ENCODE measurements at places on chromosomes 3 and 15.

GRCh38 chr3:61299343-61300005 is 48.2 kb upstream of the FHIT start:
- DNase-seq, result no peak

GRCh38 chr3:186909078-186909853 is 21.1 kb upstream of the ST6GAL1 start:
- peak; percentile 86 for DNase-seq

GRCh38 chr3:32347343-32348125 is 44.1 kb upstream of the CMTM7 start:
- no peak for DNase-seq

DNA sequence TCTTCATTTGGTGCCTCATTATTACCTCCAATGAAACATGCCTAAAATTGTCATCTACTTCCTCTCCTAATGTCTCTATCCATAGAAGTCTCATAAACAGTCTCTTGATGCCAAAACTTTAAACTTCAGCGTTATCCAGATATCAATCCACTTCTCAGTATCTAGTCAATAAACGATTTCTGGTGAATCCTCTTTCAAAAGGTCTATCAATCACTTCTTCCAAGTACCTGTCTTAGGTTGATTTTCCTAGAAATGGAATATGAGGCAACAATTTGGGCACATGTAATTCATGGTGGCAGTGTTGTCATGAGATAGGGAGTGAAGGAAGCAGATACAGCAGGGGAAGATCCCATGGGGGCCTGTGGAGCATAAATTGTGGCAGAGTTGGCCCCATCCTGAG is 348.5 kb upstream of the POU1F1 start:
- DNase-seq, result no peak

DNA sequence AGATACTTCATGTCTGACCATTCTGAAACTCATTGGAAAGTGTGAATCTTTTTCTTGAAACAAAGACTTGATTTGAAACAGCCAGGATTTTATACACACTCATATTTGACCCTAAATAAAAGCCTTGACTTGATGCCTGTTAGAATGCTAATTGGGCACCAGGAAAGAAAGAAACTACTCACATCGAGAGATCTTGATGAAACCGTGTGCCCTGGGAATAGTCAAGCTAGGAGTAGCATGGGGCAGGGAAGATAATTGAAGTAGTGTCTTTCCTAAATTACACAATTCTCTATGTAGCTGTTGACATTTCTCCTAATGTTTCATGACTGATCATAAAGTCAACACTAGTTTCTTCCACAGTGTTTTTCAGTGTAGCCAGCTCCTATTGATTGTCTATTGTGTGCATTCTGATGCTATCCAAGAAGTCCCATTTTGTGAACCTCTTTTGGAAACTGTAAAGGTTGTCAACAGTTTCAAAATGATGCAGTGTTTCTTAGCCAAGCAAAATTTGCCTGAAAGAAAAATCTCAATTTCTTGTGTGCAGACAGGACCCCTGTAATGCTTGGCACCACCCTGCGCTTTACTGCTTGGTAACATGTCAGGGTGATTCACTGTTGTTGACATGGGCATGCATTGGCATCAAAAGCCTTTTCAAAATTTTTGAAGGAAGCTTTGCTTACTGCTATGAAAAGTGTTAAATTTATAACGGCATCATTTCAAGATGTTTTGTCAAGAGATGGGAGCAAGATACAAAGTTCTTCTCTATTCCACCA is 52.5 kb upstream of the OTOL1 start:
- no peak for DNase-seq

GRCh38 chr3:111729087-111729846 is 129.8 kb upstream of the PHLDB2 start:
- DNase-seq, result no peak

DNA sequence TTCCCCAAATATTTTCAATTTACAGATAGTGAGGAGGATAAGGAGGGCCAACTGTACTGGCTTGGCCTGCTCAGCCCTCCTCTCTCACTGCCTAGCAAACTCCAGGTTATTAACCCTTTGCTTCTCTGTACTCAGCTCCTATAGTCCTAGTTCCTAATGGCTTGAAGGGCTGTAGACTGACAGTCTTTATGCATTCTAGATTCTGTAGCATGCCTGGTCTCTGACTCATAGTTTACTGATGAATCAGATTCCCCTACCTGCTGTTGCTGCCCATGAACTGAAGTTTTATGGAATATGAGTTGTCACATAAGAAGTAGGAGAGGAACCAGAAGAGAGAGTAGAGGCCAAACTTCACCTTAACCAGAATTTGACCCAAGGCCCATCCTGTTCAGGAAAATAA is 27.1 kb upstream of the MAP3K13 start:
- no peak for DNase-seq

- DNase-seq, result no peak
Measured at GRCh38 chr3:160686955-160687535, 10.1 kb downstream of the ARL14 start.

GRCh38 chr3:72487078-72487765 is 361.0 kb downstream of the SHQ1 start:
- DNase-seq, result no peak

- DNase-seq, result no peak
Measured at GRCh38 chr15:93034512-93034911, 54.5 kb downstream of the RGMA start.

- no peak for DNase-seq
Measured at GRCh38 chr15:81740416-81740815, 305.4 kb downstream of the MEX3B start.

DNA sequence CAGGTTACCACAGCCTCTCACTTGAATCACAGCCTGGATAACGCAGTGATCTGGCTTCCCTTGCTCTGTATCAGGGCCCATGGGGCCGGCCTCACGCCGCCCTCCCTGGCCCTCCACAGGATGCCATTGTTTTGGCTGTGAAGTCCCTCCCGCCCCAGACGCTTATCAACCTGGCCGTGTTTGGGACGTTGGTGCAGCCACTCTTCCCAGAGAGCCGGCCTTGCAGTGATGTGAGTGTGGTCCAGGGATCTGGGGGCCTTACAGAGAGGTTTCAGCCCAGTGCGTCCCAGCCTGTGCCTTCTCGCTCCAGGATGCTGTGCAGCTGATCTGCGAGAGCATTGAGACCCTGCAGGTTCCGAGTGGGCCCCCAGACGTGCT is 6.6 kb downstream of the VWA5B2 start:
- DNase-seq, result no peak

DNA sequence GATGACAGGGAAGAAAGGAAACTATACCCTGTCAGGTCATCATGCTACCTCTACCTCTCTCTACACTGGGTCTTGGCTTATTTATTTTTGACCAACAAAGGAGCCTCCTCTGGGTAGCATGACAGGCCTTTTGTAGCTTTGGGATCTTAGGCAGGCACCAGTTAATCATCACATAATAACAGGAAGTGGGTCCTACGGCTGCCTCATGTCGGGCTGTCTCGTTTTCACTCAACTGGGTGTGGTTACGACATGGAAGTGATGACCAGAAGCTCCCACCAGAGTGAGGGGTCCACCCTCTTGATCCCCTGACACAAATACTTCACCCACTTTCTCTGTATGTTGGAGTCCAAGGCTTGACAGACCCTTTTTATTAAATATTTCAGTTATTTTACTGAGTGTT is 105.3 kb downstream of the CD47 start:
- DNase-seq, result peak; percentile 16

GRCh38 chr15:69225355-69226022 is 65.1 kb downstream of the GLCE start:
- no peak for DNase-seq

DNA sequence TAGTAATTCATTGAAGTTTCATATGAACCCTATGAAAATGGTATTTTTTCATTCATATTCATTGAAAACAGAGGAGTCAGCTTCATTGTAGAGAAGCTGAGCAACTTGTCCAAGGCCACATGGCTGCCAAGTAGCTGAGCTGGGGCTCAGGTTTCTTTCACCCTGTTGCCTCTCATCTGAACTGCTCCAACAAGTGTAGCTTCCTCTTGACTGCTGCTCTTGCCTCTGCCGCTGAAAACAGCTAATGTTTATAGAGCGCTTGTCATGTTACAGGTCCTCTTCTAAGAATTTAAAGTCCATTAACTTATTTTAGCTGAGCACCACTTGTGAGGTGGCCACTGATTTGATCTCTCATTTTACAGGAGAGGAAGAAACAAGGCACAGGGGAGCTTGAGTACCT is 81.1 kb downstream of the PDCD6IP start:
- DNase-seq, result no peak

GRCh38 chr3:127667119-127667681 is 5.6 kb upstream of the ABTB1 start:
- DNase-seq, result no peak

GRCh38 chr3:146431240-146431639 is 38.1 kb downstream of the PLSCR2 start:
- no peak for DNase-seq

- DNase-seq, result no peak
Measured at GRCh38 chr15:92653366-92653765, 2.2 kb downstream of the FAM174B start.

- DNase-seq, result no peak
Measured at GRCh38 chr15:66505430-66505811, 295 bp downstream of the ZWILCH start.

DNA sequence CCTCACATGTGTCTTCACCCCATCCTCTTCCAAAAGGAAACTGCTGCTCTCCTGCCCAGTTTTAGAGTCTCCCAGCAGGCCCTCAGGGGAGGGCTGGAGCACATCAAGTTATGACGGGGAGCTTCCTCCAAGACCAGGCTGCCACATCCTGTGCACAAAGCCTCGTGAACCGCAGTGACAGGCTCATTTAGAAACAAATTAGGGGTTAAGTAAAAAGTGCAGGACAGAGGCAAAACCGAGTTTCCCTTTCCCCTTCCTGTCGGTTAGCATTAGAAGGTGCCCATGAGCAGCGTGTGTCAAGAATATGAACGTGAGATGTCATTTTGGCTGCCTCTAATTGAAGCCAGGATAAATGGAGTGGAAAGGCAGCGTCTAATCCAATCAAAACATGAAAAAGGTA is 199.7 kb downstream of the ARRDC4 start:
- DNase-seq, result no peak

DNA sequence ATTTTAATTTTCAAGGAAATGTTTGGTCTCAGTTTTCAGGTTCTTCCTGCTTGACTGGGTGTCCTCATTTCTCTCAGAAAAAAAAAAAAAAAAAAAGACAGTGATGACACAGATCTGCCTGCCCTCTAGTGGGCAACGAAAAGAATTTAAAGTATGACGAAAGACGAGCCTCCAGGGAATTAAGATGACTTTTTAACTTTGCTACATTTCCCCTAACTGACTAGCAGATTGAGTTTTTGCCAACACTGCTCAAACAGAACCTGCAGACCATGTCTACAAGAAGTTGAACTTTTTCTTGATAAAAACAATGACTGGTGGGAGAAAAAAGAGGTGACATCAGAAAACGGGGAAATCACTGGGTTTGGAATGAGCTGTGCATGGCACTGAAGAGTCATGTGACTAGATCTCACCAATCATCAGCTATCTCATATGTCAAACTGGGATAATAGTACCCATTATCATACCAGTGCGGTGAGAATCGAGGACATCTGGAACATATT is 40.8 kb downstream of the EOMES start:
- DNase-seq, result no peak

DNA sequence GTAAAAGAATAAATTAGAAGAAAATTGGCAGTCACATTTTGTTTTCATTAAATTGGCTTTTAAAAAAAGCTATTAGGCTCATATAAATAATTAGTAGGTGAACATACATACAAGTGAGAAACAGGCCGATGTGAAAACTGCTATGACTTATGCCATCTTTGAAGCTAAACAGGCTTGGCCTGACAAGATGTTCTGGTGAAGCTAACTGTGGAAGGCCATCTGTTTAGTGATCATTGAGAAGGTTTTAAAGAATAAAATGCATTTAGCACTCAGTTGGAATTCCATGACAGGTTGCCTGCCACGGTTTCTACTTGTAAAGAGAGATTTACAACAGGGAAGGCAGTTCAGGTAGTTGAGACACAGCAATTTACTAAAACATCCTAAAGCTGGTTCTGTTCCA is 264.0 kb upstream of the AGTR1 start:
- DNase-seq, result no peak

- DNase-seq, result no peak
Measured at GRCh38 chr3:195750797-195751520, 30.2 kb downstream of the MUC20 start.

DNA sequence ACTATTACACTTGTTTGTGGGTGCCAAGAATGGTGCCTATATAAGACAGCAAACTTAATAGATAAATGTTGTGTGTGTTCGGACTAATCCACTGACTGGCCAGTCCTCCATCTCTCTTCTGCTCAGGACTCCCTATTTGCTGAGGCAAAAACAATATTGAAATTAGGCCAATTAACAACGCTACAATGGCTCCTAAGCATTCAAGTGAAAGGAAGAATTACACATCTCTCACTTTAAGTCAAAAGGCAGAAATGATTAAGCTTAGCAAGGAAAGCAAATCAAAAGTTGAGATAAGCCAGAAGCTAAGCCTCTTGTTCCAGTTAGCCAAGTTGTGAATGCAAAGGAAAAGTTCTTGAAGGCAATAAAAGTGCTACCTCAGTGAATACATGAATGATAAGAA is 126.9 kb downstream of the CCNL1 start:
- no peak for DNase-seq

- DNase-seq, result no peak
Measured at GRCh38 chr3:182957226-182957625, 23.1 kb downstream of the DCUN1D1 start.

DNA sequence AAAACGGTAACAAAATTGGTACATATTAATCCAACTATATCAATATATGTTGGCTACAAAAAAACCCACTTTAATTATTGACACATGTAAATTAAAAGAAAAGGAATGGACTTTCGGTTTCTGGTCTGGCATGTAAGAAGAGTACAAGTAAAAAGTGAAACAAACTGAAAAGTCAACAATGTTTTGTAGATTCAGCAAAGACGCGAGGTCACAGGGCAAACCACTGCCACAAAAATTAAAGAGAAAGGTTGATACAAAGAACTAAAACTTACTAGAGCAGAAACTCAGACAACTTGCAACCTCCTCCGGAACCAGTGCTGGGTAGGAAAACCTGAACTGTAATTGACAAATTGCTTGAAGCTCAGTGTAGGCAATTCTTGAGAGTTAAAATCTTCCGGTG is 110.6 kb upstream of the ARPP21 start:
- no peak for DNase-seq

GRCh38 chr3:79361748-79362378 is 405.9 kb downstream of the ROBO1 start:
- DNase-seq, result no peak

DNA sequence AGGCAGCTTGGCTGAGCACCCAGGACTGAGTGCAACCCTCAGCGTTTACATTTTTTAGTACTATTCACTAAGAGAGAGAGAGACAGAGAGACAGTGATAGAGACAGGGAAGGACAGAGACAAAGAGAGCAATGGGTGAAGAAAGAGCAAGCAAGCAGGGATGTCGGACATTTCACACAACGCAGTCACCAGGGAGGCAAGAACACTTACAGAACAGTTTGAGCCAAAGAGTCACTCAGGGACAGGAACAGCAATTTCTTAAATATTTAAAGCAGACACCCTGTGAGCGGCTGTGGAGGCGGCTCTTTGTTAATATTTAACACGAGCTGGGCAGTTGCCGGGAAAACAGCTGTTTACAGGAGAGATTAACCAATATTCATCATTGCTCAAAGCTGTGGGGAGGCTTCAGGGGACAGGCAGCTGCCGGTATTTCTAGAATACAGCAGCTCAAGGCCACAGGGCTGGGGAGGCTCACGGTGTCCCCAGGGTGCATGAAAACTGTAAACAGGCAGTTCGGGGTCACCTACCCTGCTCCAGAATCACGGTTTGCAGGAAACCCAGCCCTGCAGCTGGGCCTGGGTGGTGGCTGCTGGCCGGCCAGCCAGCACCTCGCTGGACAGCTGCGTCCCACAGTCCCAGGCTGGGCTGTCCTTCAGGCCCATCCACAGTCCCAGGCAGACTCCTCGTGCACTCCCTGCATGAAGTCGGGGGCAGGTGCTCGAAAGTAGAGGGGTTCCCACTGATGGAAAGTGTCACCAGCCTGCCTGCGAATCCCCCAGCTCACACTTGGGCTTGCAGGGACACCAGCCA is 38.8 kb upstream of the PCSK6 start:
- DNase-seq, result no peak

Data from activated effector memory CD4-positive, alpha-beta T cell treated with Interleukin-2 at 50 U/mL for 16 hours (primary cell).